ENCODE measurements at places on chromosomes 3 and 15. TPM values are rescaled to one million over a fixed set of nuclear protein-coding genes. Genes with fewer than 3 reads are reported as not detected.

- DNase-seq: no peak
- H3K4me3 ChIP-seq: no peak overlapping the region
- no peak overlapping the region for H3K27ac ChIP-seq
- no peaks in the 10 kb centered on the region for H3K36me3 ChIP-seq
These were observed 193.8 kb downstream of the RORA start for GRCh38 chr15:61035311-61035710.

DNA sequence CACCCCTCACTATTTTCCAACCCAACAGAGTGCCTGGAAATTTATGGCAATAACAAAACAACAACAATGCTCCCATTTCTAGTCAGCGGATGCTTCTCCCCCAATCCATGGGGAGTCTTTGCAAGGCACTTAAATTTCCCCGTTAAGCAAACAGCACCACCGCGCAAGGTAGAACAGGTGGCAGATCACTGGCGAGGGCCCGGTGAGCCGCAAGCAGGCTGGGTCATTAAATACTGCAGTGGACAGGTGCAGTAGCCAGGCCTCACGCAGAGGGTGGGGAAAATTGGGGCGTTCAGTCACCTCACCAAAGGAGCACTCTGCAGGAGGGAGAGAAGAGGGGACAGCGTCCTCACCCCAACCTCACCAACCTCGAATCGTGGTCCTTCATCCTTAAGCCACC is 147.5 kb downstream of the NTRK3 start:
- no peak for DNase-seq
- no peaks in the 10 kb centered on the region for H3K27me3 ChIP-seq
- H3K4me3 ChIP-seq: no peak overlapping the region
- no peaks in the 10 kb centered on the region for H3K36me3 ChIP-seq
- H3K27ac ChIP-seq: no peak overlapping the region

GRCh38 chr3:10957976-10958749 is 34.4 kb upstream of the SLC6A1 start:
- H3K27me3 ChIP-seq: no peaks in the 10 kb centered on the region
- H3K36me3 ChIP-seq: no peaks in the 10 kb centered on the region
- no peak overlapping the region for H3K4me3 ChIP-seq
- no peak overlapping the region for H3K27ac ChIP-seq
- no peaks in the 10 kb centered on the region for H3K4me1 ChIP-seq
- DNase-seq: no peak

GRCh38 chr3:177890359-177890683 is 645.9 kb upstream of the KCNMB2 start:
- H3K36me3 ChIP-seq: no peaks in the 10 kb centered on the region
- no peak for DNase-seq
- no peak overlapping the region for H3K4me3 ChIP-seq
- no peak overlapping the region for H3K27ac ChIP-seq
- H3K4me1 ChIP-seq: no peaks in the 10 kb centered on the region

DNA sequence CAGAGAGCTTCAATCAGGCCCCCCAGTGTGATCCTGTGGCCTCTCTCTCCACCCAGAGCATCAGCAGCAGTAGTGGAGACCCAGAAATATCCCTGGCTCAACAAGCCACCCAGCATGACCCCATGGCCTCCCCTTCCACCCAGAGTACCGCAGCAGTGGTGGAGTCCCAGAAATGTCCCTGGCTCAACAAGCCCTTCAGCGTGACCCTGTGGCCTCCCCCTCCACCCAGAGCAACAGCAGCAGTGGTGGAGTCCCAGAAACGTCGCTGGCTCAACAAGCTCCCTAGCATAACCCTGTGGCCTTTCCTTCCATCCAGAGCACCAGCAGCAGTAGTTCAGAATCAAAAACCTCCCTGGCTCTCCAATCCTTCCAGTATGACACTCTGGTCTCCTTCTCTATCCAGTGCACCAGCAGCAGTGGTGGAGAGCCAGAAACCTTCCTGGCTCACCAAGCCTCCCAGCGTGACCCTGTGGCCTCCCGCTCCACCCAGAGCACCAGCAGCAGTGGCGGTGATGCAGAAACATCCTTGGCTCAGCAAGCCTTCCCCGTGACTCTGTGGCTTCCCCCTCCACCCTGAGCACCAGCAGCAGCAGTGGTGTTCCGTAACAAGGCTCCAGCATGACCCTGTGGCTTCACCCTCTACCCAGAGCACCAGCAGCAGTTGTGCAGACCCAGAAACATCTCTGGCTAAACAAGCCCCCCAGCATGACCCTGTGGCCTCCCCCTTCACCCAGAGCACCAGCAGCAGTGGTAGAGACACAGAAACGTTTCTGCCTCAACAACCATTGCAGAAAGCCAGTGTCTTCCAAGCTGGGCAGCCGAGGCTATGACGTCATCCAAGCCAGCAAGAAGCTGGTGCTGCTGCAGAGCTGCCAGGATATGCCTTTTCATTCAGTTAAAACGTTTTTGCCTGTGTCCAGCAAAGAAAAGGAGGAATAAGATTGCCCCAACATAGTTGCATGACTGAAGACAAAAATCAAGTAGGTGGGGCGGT is 61.3 kb upstream of the TAMM41 start:
- no peak overlapping the region for H3K4me3 ChIP-seq
- DNase-seq: no peak
- H3K27me3 ChIP-seq: no peaks in the 10 kb centered on the region
- no peaks in the 10 kb centered on the region for H3K36me3 ChIP-seq
- H3K4me1 ChIP-seq: no peaks in the 10 kb centered on the region

DNA sequence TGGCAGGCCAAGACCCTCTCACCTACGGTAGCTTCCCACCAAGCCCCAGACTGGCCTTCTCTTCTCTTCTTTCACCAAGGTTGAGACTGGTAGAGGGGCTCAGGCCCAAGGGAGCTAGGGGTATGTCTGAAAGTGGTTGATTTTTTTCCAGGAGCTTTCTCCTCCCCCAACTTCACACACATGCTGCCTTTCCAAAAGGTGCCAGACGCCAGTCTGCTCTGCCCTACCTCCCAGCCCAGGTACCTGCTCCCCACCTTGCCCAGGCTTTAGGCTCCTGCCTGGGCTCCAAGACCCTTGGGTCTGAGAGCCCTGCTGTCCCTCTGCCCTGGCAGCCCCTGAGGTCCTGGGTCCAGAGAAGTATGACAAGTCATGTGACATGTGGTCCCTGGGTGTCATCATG is 28.4 kb downstream of the MAPKAPK3 start:
- peaks cover 90% of the 10 kb centered on the region for H3K36me3 ChIP-seq
- H3K27ac ChIP-seq: no peak overlapping the region
- DNase-seq: no peak
- H3K27me3 ChIP-seq: no peaks in the 10 kb centered on the region

DNA sequence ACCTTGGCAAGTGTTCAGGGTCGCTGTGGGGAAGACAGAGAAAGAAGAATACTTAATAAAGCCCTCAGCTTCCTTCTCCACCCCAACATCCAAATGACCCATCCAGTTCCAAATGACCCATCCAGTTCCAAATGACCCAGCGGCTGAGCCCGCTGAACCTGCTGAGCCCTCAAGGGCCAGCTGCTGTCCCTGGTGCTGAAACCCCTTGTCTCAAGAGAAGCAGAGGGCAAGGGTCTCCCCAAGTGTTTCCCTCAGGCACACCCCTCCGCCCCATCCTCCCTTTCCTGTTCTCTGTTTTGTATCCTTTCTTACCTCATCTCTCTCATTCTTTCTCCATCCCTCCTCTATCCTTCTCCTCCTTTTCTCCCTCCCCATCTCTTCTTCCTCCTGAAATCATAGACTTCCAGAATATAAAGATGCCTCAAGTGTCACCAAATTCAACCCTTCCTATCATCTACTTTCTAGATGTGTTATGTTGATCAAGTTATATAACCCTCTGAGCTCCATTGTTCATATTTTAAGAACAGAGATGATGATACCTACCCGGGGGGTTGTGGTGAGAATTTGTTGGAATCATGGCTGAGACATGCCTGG is 29.0 kb downstream of the CCDC33 start:
- H3K4me3 ChIP-seq: no peak overlapping the region
- H3K4me1 ChIP-seq: no peaks in the 10 kb centered on the region

GRCh38 chr15:100948430-100948762 is 29.2 kb downstream of the LRRK1 start:
- H3K4me3 ChIP-seq: no peak overlapping the region
- no peaks in the 10 kb centered on the region for H3K4me1 ChIP-seq
- no peaks in the 10 kb centered on the region for H3K36me3 ChIP-seq
- H3K27me3 ChIP-seq: no peaks in the 10 kb centered on the region
- no peak for DNase-seq

DNA sequence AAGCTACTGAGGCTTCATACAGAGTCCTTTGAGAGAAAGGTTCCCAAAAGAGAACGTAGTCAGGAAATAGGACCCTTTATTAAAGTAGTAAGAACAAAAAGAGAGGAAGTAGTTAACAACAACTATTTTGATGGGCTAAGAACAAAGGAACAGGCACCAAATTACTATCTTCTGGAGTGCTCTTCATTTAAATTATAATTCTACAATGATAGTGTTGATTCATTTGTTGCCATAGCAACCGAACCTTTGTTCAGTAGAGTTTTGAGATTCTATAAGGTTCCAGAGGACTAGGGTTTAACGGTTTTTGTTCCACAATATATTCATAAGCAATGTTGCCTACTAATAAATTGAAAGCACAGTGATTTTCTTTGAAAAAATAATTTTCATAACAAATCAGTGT is 78.8 kb downstream of the CMSS1 start:
- H3K27me3 ChIP-seq: no peaks in the 10 kb centered on the region
- peaks cover 3% of the 10 kb centered on the region for H3K4me1 ChIP-seq
- H3K36me3 ChIP-seq: no peaks in the 10 kb centered on the region
- H3K4me3 ChIP-seq: no peak overlapping the region
- no peak overlapping the region for H3K27ac ChIP-seq

GRCh38 chr15:98085003-98085639 is 124.6 kb downstream of the ARRDC4 start:
- H3K4me3 ChIP-seq: no peak overlapping the region
- no peaks in the 10 kb centered on the region for H3K27me3 ChIP-seq
- DNase-seq: peak; percentile 33

ZNF501 gene
- polyA plus RNA-seq: 6.1 TPM

GRCh38 chr15:25899870-25900269 is 36.7 kb upstream of the ATP10A start:
- no peaks in the 10 kb centered on the region for H3K4me1 ChIP-seq
- no peaks in the 10 kb centered on the region for H3K36me3 ChIP-seq

DNA sequence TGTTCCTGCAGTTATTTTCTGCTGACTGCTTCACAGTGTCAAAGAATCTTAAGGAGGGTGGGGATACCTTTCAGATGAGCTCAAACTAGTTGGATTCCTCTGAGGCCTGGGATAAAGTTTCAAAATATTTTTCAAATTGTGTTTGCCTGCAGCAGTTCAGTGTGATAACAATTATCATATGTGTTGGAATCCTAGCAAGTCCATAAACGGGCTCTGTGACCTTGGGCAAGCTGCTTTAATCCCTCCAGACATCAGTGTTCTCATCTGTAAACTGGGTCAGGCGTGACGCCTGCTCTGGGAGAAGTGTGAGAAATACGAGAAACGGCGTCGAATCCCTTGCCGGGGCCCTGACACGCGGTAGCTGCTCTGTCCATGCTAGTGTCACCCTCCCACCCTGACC is 153.5 kb downstream of the UACA start:
- no peaks in the 10 kb centered on the region for H3K4me1 ChIP-seq
- no peak overlapping the region for H3K4me3 ChIP-seq
- no peaks in the 10 kb centered on the region for H3K27me3 ChIP-seq
- H3K27ac ChIP-seq: no peak overlapping the region
- DNase-seq: no peak

GRCh38 chr15:51751697-51752683 is 593 bp downstream of the TMOD2 start:
- no peak overlapping the region for H3K27ac ChIP-seq
- H3K4me3 ChIP-seq: peak overlapping the region; percentile 49
- peak; percentile 49 for DNase-seq
- H3K4me1 ChIP-seq: no peaks in the 10 kb centered on the region
- H3K36me3 ChIP-seq: no peaks in the 10 kb centered on the region
- peaks cover 18% of the 10 kb centered on the region for H3K27me3 ChIP-seq

DNA sequence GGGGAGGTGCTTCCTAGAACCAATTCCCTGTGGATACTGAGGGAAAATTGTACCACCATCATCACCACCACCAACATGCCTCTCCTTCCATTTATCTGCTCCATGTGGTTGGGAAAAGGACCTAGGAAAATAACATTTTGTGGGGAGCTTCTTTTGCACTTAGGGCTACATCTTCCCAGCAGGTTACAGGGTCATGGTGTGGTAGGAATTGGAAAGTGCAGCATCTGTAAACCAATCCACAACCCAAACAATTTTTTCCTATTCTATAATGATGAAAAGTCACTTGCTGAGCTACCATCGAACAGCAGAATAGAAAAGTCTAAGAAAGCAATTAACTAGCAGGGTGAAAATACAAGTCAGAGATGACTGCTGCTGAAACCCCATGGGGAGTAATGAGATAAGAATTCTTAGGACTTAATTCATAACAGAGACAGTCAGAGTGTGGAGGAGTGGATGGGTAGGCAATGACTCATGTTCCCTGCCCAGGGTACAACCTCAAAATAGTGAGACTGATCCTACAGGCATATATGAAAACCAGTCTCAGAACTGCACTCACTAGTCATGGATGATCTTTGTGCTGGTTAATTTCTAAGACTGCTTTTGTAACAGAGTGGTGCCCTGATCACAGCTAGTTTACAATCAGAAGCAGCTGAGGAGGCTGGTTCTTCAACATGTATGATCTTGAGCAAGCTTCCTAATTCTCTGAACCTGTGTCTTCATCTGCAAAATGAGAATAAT is 38.1 kb upstream of the LEKR1 start:
- H3K4me3 ChIP-seq: no peak overlapping the region
- H3K36me3 ChIP-seq: no peaks in the 10 kb centered on the region
- no peaks in the 10 kb centered on the region for H3K27me3 ChIP-seq
- no peaks in the 10 kb centered on the region for H3K4me1 ChIP-seq

- H3K36me3 ChIP-seq: no peaks in the 10 kb centered on the region
- H3K27me3 ChIP-seq: no peaks in the 10 kb centered on the region
- no peak for DNase-seq
- H3K4me1 ChIP-seq: no peaks in the 10 kb centered on the region
- H3K27ac ChIP-seq: no peak overlapping the region
These were observed 590.2 kb downstream of the RBMS3 start for GRCh38 chr3:29871087-29871486.

B3GNT5 gene
- polyA plus RNA-seq: 81.4 TPM

DNA sequence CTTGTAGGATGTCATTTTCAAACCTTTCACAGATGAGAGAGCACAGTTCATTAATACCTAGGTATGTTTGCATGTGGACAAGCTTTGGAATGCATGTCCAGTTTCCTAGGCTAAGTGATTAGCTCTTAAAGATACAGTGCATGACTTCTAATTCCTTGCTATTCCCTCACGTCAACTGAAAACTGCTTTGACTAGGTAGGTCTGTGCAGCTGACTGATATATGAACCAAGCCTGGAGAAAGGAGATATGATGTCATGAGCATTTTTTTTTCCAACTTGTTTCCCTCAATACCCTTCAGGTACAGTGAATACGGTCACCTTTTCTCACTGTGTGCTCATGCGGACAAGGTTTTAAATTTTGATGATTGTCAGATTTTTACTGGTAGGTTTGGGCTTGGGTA is 41.6 kb upstream of the TASOR start:
- DNase-seq: no peak
- peaks cover 4% of the 10 kb centered on the region for H3K36me3 ChIP-seq
- H3K27ac ChIP-seq: no peak overlapping the region
- H3K4me1 ChIP-seq: no peaks in the 10 kb centered on the region
- no peak overlapping the region for H3K4me3 ChIP-seq
- no peaks in the 10 kb centered on the region for H3K27me3 ChIP-seq

Data from large intestine (tissue), 12 donors.